ENCODE measurements at places on chromosomes 16 and 17. TPM values are rescaled to one million over a fixed set of nuclear protein-coding genes. Genes with fewer than 3 reads are reported as not detected.

The GDPD1 gene
- total RNA-seq, result 0.83 TPM

The SOST gene
- total RNA-seq, result not detected

The ITGA2B gene
- total RNA-seq, result 1.7 TPM

The PNPO gene
- 25.5 TPM for total RNA-seq

Measured in esophagus muscularis mucosa (tissue), 4 donors.